CD4-positive, alpha-beta T cell treated with Interleukin-15 for 4 hours (primary cell): ENCODE measurements at places on chromosomes 12 and 14.

DNA sequence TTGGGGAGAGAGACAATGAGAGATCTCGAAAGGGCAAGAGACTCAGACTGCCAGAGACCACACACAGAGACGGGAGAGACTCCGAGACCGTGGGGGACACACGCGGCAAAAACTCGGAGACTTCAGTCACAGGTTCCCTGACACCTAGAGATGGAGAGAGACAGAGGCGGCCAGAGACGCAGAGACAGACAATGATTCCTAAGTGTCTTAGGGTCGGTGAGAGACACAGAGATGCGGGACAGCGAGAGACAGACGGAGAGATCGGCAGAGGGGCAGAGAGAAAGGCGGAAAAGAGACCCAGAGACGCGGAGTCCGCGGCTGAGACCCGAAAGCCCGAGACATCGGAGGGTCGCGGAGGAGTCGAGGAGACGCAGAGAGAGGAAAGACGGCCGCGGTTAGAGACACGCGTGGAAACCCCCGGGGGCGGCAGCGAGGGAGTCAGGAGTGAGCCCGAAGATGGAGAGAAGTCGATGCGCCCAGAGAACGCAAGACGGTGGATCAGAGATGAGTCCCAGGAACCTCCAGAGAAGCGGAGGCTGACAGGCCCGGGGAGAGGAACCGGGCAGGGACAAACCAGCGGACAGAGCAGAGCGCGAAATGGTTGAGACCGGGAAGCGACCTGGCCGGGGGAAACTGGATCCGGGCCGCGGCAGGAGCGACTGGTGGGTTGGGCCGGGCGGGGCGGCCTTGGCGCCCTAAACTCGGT is 7.8 kb downstream of the LHX5 start:
- no peak for DNase-seq

DNA sequence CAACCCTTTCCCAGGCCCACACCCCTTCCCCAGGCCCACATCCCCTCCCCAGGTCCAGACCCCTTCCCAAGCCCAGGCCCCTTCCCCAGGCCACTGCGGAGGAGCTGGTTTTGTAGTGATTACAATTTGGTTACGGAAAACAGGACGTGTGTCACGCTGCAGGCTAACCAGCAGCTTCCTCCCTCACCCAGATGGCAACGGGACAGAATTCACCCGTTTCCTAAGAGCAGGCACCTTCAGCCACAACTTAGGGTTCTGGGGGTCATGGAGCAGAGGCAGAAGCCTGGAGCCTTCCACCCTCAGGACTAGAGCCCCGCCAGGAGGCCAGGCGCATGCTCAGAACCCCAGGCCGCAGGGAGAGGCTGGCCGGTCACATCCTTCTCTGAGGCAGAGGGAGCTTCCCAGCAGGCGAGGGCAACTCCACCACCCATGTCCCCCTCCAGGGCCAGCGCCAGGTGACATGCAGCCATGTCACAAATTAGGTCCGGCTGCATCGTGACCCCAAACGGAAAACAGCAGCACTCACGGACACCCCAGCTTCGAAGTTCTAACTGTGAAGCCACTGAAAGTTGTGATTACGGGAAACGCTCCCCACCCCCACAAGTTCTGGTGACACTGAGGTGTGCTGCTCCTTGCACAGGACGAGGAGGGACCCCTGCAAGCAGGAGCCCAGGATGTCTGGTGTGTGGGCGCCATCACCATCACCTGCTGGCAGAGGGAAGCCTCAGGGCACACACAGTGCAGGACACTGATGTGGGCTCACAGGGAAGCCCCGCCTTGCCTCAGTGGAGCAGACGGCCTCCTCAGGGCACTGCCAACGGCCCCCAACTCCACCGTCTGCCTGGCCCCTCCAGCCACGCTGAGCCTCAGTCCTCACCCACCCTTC is 7.7 kb downstream of the BRF1 start:
- no peak for DNase-seq

DNA sequence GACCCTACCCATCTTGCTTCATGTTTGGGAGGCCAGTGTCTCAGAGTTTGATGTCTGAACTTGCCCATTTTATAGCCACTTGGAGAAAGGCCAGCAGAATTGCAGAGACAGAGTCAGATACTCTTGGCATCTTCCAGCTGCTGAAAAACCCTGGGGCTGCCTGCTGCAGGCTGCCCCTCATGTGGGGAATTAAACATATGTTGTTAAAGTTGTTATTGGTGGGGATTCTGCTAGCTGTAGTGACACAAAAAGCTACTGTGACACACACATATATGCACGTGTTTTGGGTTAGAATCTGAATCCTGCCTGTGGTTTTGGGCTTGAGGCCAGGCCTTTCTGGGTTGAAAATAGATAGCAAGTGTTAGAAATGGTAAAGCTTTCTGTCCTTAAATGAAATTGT is 1288.4 kb downstream of the AACS start:
- DNase-seq: no peak

GRCh38 chr12:29703528-29703927 is 80.2 kb downstream of the TMTC1 start:
- no peak for DNase-seq

DNA sequence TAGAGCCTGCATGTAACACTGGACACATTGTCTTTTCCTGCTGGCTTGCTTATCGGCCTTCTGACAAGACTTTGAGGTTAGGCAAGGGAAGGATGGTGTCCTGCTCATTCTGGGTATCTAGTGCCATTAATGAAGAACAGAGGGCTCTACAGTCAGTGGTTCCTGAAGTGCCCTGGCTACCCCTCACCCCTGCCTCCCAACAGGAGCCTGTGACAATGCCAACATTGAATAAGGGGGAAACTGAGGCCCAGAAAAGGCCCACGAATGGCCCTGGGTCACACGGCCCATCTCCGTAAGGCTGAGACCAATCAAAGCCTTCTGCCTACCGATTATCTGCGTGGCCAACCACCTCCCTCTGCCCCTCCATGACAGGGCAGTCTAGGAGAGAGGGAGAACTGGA is 2.1 kb downstream of the IFI27L2 start:
- DNase-seq: no peak

- DNase-seq: no peak
Measured at GRCh38 chr12:42996869-42997431, 407.4 kb upstream of the PRICKLE1 start.

GRCh38 chr12:27864521-27864920 is 84.5 kb upstream of the MANSC4 start:
- DNase-seq: peak; percentile 17

- no peak for DNase-seq
Measured at GRCh38 chr14:34489324-34489723, 27.3 kb upstream of the SPTSSA start.

DNA sequence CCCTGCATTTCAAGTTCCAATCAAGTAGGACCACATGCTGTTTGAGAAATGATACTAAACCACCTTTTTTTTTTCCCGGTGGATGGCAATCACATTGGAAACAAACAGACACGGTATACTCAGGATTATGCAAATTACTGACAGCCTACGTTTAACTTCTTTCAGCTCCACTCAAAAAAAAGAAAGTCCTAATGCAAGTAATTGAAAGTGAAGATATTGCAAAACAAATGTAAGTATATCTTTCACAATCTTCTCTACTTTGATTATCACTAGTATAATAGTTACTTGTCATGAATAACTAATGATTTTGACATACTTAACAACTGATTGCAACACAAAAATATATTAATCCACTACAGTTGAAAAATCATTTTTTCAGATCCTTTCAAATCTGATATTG is 2.6 kb upstream of the OSBPL8 start:
- no peak for DNase-seq

DNA sequence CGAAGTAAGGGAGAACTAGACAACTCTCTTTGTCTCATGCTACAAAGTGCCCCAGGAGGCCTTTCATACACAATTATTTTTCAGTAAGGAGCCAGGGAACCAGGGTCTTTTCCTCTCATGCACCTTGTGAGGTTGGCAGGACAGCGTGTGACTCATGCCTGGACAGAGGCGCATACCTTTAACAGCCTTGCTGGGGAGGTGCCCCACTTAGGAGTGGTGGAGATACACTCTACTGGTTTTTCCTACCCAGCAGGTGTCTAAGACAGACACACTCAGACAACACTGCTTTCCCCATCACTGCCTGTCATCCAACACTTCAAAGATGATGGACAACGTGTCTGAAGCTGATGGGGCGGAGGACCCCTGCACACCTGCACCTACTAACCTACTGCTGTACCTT is 49.1 kb downstream of the B4GALNT3 start:
- DNase-seq: no peak

DNA sequence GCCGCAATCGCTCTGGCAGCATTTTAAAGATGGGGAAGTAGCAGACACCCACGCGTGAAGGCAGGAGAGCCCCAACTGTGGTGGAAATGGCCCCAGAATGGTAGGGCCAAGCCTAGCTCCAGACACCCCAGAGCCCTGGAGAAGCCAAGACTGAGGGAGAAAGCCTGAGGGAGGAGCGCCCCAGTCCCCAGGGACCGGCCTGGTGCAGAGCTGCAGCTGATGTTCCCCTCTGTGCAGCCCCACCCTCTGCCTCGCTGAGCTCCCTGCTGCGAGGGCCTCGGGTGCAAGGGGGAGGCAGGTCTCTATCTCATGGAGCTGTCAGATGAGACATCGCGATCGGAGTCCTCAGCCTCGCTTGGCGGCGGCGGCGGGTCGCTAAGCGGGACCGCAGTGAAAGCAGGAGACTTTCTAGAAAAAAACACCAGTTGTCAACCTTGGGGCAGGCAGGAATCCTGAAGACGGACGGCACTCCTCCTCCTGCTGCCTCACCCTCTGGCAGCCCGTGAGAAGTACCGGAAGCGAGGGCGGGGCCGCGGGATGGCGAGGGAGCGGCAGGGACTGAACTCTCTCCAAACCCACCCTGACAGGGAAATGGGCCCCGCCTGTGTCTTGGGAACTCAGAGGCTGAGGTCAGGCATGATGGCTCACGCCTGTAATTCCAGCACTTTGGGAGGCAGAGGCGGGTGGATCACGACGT is 6.0 kb downstream of the GAPDH start:
- peak; percentile 37 for DNase-seq

- DNase-seq: no peak
Measured at GRCh38 chr12:24898606-24899005, 50.3 kb downstream of the BCAT1 start.

- no peak for DNase-seq
Measured at GRCh38 chr12:26880625-26881024, 47.6 kb upstream of the ITPR2 start.

DNA sequence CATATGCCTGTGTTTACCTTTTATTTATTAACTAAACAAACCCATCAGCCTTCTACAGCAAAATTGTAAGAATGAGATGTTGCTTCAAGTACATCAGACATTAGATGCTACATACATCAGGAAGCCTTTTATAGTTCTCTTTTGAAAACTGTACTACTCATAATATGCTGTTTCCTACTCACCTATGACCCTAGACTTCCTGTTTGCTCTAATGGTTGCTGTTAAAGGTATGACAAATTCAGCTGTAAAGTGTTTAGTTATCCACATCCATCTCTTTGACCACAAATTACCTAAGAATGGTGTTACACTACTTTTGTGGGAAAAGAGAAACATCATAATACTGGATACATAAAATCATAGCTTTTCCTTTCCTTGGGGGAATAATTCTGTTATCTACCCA is 220.0 kb downstream of the RAD51B start:
- DNase-seq: no peak

DNA sequence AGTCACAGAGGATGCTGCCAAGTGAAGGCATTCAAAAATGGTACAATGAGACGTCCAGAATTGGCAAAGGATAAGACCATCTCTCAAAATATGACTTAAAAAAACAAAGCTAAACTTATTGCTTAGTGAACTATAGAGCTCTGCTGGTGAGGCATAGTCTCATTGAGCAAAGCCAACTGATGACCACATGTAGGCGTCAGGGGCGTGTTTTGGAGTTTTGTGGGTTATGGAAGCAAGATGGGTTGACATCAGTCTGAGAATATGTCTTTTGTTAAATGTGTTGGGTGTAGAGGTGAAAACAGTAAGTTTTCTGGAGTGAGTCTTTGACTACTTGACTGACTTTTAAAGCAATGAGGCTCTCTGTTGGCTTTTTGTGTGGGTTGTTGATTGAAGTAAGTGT is 47.2 kb downstream of the ATL1 start:
- DNase-seq: no peak

DNA sequence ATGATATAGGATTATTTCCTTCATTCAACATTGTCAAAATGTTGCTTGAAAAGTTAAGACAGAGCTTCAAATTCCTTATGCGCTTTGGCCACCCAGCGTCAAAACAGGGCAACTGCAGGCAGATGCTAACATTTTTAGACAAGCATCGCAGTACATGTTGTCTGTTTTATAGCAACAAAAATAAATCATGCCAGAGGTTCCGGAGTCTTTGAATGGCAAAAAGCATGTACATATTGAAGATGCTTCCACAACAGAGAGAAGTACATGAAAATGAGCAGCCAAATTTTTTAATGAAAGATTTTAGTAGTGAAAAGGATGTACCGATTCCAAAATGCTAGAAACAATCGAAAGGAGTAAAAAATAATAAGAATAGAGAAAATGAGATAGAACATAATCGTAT is 49.8 kb upstream of the USP15 start:
- DNase-seq: peak; percentile 47

DNA sequence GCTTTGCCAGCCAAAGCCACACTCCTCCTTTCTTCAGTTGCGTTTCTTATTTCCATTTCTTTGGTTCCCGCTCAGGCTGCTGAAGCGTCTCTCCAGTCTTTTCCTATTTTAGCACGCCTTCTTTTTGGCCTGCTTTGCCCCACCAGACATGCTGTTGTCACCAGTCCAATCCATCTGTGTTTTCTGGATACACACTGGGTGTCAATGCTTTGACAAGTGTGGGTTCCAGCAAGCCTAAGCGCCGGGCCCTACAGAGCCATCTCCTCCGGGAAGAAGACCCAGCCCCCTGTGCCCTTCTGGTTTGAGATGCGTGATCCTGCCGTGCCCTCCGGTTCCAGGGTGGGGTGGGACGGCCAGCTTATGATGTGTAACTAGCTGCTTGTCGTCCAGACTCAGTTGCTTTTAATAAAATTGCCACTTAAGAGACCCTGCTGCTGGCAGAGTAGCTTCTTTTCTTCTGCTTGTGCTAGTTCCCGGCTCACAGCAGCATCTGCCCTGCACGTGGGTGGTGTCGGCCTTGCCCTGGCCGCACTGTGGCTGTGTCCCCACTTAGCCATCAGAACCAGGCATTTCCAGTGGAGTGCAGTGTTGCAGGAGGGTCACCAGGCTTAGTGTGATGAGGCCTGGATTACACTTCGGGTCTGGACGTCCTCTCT is 29.7 kb downstream of the EML1 start:
- DNase-seq: no peak

DNA sequence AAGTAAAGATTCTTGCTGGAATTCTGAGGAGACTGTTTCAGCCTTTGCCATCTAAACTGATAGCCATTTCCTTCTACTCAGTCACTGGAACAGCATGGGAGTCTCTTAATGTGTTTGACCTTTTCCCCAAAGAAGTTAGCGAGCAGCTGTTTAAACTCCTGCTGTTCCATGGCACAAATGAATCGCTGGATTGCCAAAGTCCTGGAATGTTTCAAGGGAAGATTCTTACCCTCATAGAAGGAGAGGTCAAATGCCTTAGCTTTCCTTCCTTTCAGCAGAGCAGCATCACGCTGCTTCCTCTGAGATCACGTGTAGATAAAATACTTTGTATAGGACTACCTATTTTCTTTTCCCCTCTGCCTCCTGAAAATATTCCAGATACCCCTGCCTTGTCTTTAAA is 10.5 kb upstream of the NR2C1 start:
- DNase-seq: no peak

- no peak for DNase-seq
Measured at GRCh38 chr12:8840321-8840720, 17.9 kb downstream of the A2ML1 start.

- no peak for DNase-seq
Measured at GRCh38 chr12:31002999-31003398, 70.7 kb upstream of the DDX11 start.

- DNase-seq: no peak
Measured at GRCh38 chr12:103382119-103382518, 113.6 kb downstream of the C12orf42 start.

- DNase-seq: no peak
Measured at GRCh38 chr12:3871356-3871755, 1.8 kb downstream of the PARP11 start.
